K562 (cell line): ENCODE measurements at places on chromosomes 12 and 14.

DNA sequence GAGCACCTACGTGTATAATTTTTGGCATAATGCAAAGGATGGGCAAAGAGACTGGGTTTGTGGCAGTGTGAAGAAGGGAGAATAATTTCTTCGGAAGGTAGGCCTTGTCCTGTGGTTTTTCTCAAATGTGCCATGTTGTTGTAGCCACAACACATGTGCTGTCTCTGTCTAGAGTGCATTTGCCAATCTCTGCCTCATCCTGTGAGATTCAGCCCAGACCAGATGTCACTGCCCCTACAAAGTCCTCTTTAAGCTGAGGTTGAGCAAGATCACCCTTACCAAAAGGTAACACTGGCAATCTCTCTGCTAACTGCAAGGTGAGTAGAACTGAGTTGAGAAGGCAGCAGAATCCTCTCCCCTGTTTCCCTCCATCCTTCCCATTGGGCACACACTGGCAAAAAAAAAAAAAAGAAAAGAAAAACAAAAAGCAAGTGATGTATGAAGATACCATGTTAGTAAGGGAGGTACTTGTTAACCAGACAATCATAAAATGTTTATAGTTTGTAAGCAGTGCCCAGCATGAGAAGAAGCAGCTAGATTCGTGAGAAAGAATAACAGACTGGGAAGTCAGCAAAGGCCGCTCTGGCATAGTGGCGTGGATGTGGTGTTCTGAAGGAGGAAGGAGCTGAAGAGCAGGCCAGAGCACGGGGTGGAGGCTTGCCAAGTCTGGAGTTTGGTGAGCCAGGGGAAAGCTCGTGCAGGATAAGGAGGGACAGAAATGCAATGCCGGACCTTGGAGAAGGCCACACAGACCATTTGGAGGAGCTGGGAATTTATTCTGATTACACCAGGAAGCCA is 18.9 kb downstream of the DYRK2 start:
- H3K36me3 ChIP-seq: no peaks in the 10 kb centered on the region
- no peaks in the 10 kb centered on the region for H3K27me3 ChIP-seq
- H3K27ac ChIP-seq: no peak overlapping the region
- H3K4me1 ChIP-seq: no peaks in the 10 kb centered on the region

GRCh38 chr12:116797885-116798284 is 59.8 kb downstream of the RNFT2 start:
- H3K36me3 ChIP-seq: no peaks in the 10 kb centered on the region
- no peak for DNase-seq
- no peak overlapping the region for H3K27ac ChIP-seq
- no peak overlapping the region for H3K4me3 ChIP-seq
- H3K27me3 ChIP-seq: no peaks in the 10 kb centered on the region

- peaks cover 68% of the 10 kb centered on the region; the same call in 2 of the 3 replicates for H3K36me3 ChIP-seq
- no peak overlapping the region for H3K4me3 ChIP-seq
- H3K4me1 ChIP-seq: no peaks in the 10 kb centered on the region; the same call in 1 of the 2 replicates
- DNase-seq: no peak
- no peak overlapping the region for H3K27ac ChIP-seq
Measured at GRCh38 chr14:68881396-68881795, 88.5 kb upstream of the ZFP36L1 start.

DNA sequence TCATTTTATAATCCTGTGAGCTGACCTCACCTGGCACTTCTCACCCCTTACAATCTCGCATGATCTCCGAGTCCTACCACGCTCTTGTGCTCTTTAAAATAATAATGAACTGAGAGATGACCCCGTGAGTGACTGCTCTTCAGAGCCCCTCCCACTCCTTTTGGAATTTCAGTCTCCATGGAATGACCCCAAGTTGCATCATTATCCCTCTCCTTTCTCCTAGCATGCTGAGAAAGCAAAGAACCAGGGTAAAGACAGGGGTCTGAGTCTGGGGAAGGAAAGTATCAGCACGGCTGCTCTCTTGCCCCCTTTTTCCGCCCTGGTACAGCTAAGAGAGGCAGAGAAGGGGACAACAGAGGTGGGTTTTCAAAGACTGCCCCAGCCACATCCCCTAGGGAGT is 178.3 kb upstream of the PLEKHA5 start:
- no peak overlapping the region for H3K27ac ChIP-seq
- no peaks in the 10 kb centered on the region for H3K27me3 ChIP-seq
- H3K36me3 ChIP-seq: no peaks in the 10 kb centered on the region

DNA sequence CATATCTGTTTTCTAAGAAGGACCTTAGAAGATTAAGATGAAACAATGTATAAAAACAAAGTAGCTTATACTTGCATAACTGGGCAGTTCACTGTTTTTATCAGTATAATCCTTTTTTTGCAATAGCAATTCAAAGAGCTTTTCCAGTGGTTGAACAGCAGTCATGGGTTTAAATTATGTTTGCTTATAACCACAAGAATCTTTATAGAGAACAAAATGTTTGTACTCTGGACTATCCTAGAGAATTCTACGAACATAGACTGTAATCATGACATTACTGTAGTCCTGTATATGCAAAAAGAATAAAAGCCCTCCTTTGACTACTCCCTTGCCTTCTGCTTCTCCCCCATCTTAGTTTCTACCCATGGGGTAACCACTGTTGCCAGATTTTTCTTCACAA is 5.7 kb downstream of the FAM177A1 start:
- H3K4me1 ChIP-seq: peaks cover 4% of the 10 kb centered on the region; the same call in 1 of the 2 replicates
- no peaks in the 10 kb centered on the region for H3K27me3 ChIP-seq
- H3K27ac ChIP-seq: no peak overlapping the region
- no peak overlapping the region for H3K4me3 ChIP-seq
